ENCODE measurements at places on chromosomes 1 and 21.

- DNase-seq, result no peak
Measured at GRCh38 chr1:22363403-22364325, 88.0 kb upstream of the ZBTB40 start.

DNA sequence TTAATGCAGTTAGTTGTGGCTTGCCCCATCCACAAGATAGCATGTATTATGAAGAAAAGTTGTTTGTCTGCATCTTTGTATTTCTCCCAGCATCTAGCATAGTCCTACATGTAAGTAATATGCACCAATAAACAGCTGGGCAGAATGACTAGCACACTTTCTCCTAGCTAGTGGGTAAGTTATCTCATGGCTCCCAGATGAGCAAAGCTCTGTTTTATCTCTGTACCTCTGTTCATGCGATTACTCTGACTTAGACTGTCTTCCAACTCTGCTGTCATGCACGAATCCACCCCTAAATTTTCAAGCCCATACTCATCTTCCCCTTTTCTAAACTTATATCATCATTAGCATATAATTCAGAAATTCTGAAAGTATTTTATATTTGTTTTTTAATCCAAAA is 37.5 kb upstream of the KCTD3 start:
- DNase-seq, result no peak

DNA sequence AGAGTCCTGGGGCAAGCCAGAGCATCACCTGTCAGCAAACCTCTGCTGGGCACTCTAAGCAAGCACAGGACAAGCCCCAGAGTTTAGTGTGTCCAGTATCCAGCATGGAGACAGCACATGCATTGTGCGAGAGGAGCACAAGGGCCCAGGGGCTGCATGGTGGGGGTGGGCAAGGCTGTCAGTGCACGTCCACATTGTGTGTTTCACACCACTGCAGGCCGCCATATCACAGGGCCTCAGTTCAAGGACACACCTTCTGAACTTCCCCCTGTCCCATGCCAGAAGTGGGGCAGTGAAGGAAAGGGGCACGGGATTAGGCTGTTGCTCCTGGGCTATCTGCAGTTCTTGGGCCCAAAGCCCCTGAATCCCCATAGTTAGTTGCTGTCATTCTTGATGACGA is 782 bp upstream of the TSTD1 start:
- no peak for DNase-seq

GRCh38 chr21:34020983-34021553 is 52.3 kb upstream of the MRPS6 start:
- no peak for DNase-seq

- no peak for DNase-seq
Measured at GRCh38 chr1:183287191-183287675, 101.2 kb downstream of the LAMC2 start.

All from adipocyte (in vitro differentiated cells).